Stimulated activated CD8-positive, alpha-beta memory T cell treated with anti-CD3 and anti-CD28 coated beads, Interleukin-2, amount 100 ng/mL, for 1 hour (primary cell): ENCODE measurements at places on chromosomes 1 and 21.

GRCh38 chr1:75135573-75136194, 1.5 kb downstream of the LHX8 start:
- DNase-seq, result no peak

DNA sequence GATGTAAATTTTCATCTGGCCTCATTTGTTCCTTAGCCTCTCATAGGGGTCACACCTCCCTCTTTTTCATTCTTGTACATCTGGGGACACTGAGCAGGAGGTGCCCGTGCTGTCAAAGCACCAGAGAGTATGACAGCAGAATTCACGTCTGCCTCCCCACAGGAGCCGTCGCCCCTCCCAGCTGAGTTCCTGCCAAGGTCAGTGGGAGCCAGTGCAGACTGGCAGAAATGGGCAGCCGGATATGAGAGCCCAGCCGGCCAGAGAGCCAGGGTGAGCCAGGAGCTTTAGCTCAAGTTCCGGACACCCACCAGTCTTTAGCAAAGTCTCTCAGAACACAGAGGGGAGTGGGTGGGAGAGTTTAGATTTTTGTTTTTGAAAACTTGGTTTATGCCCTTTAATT, 21.9 kb downstream of the GPR137B start:
- DNase-seq, result no peak

DNA sequence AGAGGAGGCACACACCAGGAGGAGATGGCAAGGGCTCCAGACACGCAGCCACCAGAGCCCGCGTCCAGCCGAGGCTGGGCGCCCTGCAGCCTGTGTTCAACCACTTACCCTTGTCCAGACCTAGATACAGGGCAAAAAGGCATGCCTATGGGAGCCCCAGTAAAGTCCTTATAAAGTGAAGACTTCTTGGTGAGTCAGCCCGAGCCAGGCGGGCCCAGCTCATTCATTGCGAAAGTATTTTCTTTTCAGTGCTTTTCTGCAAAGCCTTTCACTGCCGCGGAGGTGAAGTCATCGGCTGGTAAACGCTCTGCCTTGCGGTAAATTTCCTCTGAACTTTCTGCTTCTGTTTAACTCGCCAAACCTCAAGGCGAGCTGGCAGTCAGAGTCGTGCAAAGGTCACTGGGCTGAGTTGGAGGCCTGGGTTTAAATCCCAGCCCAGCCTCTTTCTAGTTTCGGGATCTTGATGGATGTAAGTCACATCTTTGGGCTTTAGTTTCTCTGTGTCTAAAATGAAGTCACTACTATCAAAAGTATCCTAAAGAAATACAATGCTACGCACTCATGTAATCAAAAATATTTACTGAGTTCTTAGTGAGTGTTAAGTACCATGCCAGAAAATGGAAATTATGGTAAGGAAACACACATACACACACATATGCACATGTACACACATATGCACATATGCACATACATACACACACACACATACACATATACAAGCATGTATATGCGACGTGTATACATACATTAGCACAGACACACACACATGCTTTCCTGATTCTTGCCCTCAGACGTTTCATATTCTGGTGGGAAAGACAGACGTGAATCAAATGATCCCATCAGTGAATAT, 54.7 kb upstream of the IFFO2 start:
- DNase-seq, result peak; percentile 42

DNA sequence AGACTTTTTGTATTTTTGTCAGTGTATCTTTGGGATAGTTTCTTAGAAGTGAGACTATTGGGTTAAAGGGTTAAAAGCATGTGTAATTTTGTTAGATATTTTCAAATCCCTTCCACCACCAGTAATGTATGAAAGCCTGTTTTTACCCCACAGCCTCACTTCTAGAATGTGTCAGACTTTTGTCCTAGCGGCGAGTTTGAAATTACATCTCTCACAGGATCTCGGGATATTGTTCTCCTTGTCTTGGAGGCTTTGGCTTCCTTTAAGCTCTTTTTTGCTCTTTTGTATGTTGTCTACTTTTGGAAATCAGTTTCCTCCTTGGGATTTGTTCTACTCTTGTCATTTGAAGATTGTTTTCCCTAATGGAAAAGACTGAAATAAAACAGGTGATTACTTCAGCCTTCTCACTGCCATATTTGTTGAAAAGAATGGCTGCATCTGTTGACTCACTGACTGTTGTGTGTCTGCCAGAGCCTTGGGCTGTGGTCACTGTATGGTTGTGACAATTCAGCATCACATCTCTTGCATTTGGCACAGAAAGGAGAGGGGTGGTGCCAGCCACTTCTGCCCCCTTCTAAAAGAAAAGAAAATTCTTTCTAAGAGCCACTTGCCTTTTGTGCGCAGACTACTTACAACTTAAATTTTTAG, 22.6 kb downstream of the ST3GAL3 start:
- DNase-seq, result no peak

DNA sequence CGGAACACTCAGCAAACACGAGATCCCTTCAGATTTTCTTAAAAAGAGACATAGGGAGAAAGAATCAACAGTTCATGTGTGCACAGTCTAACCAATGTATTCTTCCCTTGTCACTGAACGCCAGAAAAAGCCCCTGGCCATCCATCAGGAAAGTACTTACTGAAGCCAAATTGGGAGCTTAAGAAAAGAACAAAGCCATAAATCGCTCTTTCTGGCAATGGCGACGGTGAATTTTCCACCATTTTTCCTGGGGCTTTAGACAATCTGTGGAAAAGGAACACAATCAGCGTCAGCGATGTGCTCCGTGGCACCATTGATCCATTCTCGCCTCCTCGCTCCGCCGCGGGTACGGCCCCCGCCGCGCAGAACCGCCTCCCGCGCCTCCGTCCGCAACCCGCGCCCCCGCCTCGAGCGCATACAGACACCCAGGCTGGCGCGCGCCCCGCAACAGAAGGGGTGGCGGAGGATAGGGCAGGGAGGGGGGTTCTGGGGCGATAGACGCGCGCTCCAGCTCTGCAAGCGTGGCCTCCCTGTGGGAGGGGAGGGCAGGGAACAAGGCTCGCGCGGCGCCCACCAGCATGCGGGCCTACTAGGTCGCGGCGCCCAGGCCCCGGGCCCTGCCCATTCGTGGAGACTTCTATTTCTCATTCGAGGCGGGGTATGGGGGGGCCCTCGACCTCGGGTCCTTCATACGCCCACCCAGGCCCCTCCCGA, 440 bp downstream of the PIGP start:
- DNase-seq, result no peak

- DNase-seq, result no peak
Measured at GRCh38 chr1:68800182-68800581, 303.3 kb upstream of the DEPDC1 start.

- no peak for DNase-seq
Measured at GRCh38 chr1:32125313-32125712, 17.5 kb downstream of the KPNA6 start.

GRCh38 chr1:195979646-195980045, 628.6 kb downstream of the KCNT2 start:
- no peak for DNase-seq

- no peak for DNase-seq
Measured at GRCh38 chr21:39136711-39137110, 46.5 kb downstream of the PSMG1 start.

- DNase-seq, result no peak
Measured at GRCh38 chr21:29674343-29674742, 265.5 kb downstream of the GRIK1 start.

- DNase-seq, result no peak
Measured at GRCh38 chr1:169309178-169310166, 58.1 kb downstream of the NME7 start.

GRCh38 chr1:200415789-200416593, 6.2 kb upstream of the ZNF281 start:
- DNase-seq, result no peak

- peak; percentile 79 for DNase-seq
Measured at GRCh38 chr21:36060159-36060921, at the start of gene SETD4. Gene SETD4, minus strand, starts transcription at chr21:36060526. Its CDS starts 1,638 bp downstream, at chr21:36058888.

- no peak for DNase-seq
Measured at GRCh38 chr1:8663915-8664329, 153.5 kb downstream of the RERE start.

DNA sequence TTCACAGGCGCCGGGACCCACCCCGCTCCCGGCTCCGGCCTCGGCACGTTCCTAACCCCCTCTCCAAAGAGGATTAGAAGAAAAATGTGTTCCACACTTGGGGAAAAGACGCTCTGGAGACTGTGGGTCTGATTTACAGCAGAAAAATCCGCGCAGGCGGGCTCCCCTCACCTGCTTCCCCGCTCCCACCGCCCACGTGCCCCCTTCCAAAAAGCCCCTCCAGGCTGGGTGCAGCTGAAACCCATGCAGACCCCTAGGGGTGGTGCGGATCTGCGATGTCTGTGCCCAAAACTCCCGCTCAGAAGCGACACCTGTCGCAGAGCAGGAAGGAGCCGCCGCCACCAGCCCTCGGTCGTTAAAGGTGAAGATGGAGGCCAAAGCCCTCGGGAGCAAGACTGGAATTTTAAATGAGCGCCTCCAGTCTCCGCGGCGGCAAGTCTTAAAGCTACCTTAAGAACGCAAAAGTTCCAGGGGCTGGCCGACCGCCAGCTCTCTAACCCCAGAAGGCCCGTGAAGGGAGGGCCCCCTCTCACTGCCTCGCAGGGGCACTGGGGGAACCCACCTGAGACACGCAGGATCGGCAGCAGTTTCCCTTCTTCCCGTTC, 688 bp upstream of the CHD5 start:
- DNase-seq, result no peak

GRCh38 chr21:35995522-35996088, 64.7 kb downstream of the SETD4 start:
- no peak for DNase-seq

DNA sequence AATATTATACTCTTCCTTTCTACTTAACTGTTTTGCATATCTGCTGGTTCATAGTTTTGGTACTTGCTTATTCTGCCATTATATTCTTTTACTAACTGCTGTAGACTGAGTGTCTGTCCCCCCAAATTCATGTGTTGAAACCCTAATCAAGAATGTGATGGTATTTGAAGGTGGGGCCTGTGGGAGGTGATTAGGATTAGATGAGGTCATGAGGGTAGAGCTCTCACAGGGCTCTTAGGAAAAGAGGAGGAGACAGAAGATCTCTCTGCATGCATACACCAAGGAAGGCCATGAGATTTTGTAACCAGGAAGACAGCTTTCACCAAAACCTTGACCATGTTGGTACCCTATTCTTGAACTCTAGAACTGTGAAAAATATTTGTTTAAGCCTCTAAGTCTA, 354.1 kb upstream of the B3GALT2 start:
- no peak for DNase-seq

- no peak for DNase-seq
Measured at GRCh38 chr1:115211071-115211745, 121.9 kb upstream of the TSPAN2 start.

- DNase-seq, result no peak
Measured at GRCh38 chr1:119874186-119874585, 22.1 kb downstream of the ADAM30 start.

DNA sequence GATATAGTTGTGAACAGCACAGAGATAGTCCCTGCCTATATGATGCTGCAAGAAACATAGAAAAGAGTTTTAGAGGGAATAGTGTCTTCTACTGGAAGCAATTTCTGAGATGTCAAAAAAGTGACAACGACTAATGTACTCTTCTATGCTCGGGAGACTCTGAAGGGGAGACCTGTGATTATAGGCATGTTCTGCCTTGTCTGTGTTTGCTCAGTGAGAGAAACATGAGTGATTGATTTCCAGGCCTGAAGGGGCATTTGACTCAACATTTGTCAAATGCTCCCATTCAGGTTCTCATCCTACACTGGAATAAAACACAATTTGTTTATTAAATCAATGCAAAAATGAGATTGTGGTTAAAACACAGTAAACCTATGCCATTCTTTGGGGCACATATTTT, 131.8 kb downstream of the CTH start:
- no peak for DNase-seq

- DNase-seq, result no peak
Measured at GRCh38 chr1:165960136-165960535, 132.7 kb downstream of the UCK2 start.

- DNase-seq, result no peak
Measured at GRCh38 chr1:107804134-107804533, 160.8 kb downstream of the VAV3 start.

DNA sequence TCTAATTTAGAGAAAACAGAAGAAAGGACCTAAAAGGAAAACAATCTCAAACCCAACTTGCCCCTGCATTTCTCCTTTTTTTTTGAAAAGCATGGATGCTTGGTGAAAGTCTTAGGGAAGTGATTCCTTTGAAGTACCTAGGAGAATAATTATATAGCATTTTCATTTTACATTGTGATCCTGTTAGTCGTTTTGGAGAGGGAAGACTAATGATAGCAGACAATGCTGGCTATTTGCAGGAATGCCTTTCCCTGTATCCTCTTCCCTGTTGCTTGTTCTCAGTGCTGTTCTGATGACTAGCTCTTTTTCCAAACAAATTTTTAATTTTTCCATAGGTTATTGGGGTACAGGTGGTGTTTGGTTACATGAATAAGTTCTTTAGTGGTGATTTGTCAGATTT, 53.9 kb downstream of the LAMC1 start:
- no peak for DNase-seq

DNA sequence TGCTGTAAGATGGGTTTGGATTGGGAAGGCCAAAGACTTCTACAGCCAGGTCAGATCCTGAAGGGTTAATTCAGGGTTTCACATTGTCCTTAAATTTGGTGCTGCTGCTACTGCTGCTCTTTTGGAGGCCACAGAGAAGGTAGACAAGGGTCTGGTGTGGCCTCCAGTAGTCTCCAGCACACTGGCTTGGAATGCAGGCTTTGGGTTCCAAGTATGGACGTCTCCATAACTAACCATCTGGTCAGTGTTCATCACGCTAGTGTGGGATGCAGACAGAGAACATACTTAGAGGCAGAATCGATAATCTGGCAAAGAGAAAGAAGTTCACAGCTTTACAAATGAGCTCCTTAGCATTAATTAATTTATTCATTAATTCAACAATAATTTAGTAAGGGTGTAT, 154.1 kb downstream of the ZBTB18 start:
- DNase-seq, result no peak

- DNase-seq, result no peak
Measured at GRCh38 chr1:184053881-184054280, 2.4 kb downstream of the TSEN15 start.

- DNase-seq, result no peak
Measured at GRCh38 chr1:207404849-207405525, 49.1 kb upstream of the CR2 start.

DNA sequence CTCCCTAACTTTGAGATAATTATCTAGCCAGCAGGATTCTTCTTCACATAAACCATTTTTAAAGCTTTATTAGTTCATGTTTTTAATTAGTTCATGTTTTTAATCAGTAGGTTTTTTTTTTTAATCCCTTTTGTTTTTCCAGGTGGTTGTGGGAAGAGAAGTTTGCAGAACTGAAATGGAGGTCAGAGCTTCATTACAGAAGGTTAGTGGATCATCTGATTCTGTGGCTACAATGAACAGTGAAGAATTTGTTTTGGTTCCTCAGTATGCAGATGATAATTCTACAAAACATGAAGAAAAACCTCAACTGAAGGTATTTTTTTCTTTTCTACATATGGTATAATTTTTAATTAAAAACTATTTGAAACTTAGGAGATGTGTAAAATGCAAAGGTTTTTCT, 59.7 kb downstream of the RABGAP1L start:
- DNase-seq, result no peak

DNA sequence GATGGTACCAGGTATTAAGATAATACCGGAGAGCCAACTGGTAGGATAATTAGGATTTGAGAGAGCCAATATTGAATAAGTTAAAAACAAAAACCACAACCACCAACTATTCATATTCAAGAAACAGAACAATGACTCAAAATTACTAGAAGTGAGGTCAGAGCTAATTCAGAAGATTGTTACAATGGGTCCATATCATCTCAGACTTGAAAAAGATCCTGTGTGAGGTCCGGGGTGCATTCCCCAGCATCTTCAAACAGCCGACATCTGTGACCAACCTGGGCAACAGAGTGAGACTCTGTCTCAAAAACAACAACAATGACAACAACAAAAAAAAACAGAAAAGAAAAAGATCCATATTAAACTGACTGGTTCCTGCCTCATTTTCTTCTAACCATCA, 18.6 kb downstream of the AK2 start:
- no peak for DNase-seq
